ENCODE measurements at places on chromosomes 4 and X.
A peak's percentile ranks its signal among the peaks of the same experiment; 100 is the strongest.

DNA sequence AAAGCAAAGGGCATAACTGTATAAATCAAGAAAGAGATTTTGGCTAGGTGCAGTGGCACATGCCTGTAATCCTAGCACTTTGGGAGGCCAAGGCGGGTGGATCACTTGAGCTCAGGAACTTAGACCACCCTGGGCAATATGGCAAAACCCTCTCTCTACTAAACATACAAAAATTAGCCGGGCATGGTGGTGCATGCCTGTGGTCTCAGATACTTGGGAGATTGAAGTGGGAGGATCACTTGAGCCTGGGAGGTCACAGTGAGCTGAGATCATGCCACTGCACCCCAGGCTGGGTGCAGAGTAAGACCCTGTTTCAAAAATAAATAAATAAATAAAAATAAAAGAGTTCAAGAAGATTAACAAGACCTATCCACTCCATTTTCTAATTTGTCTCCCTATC lies 227.3 kb downstream of the SOWAHB start:
- DNase-seq, result no peak

- DNase-seq, result no peak
Measured at GRCh38 chr4:1090036-1090435, 23.3 kb downstream of the RNF212 start.

GRCh38 chrX:48025561-48025960 lies 18.8 kb downstream of the SPACA5 start:
- DNase-seq, result peak; percentile 69

DNA sequence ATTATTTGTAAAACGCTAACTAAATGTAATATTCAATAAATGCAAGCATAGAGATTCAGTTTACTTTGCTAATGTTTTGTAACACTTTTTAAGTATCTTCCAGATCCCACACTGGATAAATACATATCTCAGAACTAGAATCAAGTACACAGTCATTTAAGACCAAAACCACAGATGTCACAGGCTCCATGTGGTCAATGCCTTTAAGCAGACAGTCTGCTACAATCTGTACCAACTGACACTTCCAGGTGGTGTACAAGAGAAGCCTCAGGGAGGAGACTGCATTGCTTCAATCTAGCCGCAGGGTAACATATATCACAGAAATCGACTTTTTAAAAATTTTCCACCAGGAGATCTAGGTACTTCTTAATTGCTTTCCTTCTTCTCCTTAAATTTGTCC lies 229.6 kb upstream of the DIAPH2 start:
- no peak for DNase-seq

- DNase-seq, result no peak
Measured at GRCh38 chrX:52556741-52557140, 39.9 kb upstream of the XAGE1B start.

DNA sequence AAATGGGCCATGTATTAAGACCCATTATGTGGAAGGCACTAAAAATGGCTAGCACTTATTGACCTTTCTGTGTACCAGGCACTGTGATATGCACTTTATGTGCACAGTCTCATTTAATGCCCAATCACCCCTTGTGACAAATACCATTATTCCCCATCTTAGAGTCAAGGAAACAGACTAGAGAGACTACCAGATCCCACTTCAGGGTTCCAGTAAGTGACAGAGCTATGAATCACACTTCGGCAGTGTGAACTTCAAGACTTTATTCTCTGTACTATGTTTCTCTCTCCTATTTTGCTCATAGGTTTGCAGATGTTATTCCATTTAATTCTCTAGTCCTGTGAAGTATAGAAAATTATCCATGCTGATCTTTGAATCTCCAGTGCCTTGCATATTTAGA lies 107.0 kb downstream of the NFKB1 start:
- DNase-seq, result no peak
